ENCODE measurements at places on chromosomes 3 and 15.

DNA sequence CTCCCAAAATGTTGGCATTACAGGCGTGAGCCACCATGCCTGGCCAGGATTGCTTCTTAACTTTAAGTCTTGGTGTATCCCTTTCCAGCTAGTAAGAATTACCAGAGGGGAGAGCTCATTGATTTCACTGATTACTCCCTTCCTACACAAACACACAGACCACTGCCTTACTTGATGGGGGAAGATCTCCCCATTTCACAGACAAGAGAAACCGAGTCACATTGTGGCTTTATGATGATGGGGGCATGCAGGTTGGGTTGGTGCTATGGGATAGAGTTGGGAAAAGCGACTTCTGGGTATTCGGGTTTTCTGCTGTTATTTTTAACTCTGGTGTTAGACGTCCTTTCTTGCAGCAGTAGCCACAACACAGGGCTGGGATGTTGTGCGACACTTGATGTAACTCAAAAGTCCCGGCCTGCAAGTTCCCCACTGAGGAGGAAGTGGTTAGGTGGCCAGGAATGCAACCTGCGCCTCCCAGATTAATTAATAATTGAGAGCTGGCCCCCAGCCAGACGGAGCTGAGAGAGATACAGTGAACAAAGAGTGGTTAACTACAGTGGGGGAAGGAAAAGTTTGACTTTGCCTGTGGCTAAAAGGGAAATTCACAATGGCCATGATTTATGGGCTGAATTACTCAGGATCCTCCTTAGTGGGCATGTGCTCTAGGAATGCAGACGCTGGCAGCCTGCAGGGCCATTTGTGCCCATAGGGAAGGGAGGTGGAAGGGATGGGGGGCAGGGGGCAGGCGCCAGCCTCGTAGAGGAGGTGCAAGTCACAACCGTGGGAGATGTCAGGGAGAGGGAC is 63.6 kb downstream of the SMAD6 start:
- DNase-seq = no peak

- DNase-seq = no peak
These were observed 556.3 kb upstream of the TBL1XR1 start for GRCh38 chr3:177753451-177754155.

GRCh38 chr15:88841236-88841635 is 38.0 kb downstream of the ACAN start:
- DNase-seq = no peak

- no peak for DNase-seq
These were observed 18.0 kb downstream of the KLHL24 start for GRCh38 chr3:183653209-183654064.

DNA sequence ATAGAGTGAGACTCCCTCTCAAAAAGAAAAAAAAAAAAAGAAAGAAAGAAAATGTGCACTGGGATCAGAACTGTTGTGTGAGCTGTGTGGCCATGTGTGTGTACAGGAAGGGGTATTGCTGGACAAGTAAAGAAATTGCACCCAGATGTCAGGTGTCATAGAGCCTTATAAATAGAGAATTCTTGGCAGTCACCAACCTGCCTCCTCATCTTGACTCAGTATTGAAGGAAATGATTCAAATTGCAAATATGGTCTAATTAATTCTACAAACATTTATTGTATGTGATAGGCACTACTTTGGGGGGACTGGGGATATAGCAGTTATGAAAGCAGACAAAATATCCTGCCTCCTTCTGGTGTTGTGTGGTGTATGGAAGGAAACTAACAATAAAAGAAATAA is 243.8 kb upstream of the TTC14 start:
- DNase-seq = no peak

GRCh38 chr3:115415246-115415996 is 207.9 kb upstream of the GAP43 start:
- DNase-seq = no peak

DNA sequence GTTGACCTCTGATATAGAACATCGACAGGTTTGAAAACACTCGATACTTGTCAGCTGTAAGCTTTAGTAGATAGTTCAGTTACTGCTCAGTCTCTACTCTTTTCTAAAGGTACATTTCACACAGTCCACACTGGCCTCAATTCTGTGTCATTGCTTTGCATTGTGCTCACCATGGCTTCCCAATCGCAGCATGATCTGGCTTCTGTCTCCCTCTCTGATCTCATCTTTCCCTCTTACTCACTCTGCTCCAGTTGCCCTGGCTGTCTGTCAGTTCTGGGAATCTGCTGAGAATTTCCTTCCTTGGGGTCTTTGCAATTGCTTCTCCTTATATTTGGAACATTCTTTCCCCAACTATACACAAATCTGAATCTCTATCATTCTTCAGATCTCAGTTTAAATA is 80.6 kb downstream of the GTF2E1 start:
- no peak for DNase-seq

- DNase-seq = no peak
These were observed 13.2 kb downstream of the USP13 start for GRCh38 chr3:179666030-179666429.

Measured in CD4-positive, alpha-beta memory T cell (primary cell).